ENCODE measurements at places on chromosomes 6 and 20.

- DNase-seq: no peak
These were observed 157.4 kb downstream of the JARID2 start for GRCh38 chr6:15403094-15403755.

DNA sequence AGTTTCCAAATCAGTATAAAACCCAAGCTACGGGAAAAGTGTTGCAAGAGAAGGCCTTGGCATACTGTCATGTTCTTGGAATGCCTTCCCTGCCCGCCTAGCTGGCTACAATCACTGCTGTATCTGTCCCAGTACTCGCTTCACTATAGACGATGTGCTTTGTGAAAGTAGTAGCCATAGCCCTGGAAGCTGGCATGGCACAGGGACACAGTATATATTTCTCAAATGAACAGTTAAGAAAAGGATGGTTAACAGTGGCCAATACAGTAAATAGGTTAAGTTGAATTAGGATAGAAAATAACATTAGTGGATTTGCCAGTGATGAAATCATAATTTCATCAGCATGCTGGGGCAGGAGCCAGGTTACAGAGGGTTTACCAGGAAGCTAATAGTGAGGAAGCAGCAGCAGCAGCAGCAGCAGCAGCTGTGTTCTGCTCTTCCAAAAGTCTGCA lies 499.3 kb downstream of the CDKAL1 start:
- no peak for DNase-seq

GRCh38 chr20:59120919-59121318 lies 42.7 kb upstream of the ZNF831 start:
- DNase-seq: no peak

- no peak for DNase-seq
These were observed 241.6 kb upstream of the SUPT3H start for GRCh38 chr6:45619211-45619760.

GRCh38 chr6:148611213-148611612 lies 135.6 kb upstream of the UST start:
- DNase-seq: no peak

GRCh38 chr6:73878403-73878802 lies 182.4 kb downstream of the CD109 start:
- no peak for DNase-seq

GRCh38 chr6:75437421-75437891 lies 56.1 kb downstream of the FILIP1 start:
- no peak for DNase-seq

DNA sequence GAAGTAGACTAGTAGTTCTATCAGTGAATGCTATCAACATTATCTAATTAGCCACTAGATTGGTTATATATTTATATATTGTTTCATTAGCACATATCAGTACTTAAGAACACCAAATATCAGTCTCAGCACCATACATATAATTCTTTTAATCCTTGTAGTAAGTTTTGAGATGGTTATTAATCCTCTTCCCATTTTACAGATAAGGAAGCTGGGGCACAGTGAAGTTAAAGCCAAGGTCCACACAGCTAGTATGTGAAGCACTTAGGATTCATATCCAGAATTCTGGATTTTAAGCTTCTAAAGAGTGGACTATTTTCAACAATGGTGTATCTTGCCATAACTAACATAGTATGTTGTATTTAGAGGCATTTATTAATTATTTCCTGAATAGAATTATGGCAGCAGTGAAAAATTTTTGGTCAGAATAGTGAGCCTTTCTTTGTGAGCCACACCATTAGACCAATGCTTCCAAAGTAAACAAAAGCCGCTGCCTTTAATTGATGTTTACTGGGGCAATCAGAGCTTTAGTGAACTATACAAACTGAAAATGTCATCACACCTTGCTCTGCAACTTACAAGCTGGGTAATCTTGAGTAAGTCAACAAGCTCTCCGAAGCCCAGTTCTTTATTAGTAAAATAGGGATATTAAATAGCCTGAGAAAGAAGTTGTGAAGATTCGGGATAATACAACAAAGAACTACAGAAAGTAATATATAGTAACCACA lies 41.9 kb upstream of the HBS1L start:
- DNase-seq: no peak

- no peak for DNase-seq
These were observed 88.4 kb downstream of the OLIG3 start for GRCh38 chr6:137405806-137406205.

DNA sequence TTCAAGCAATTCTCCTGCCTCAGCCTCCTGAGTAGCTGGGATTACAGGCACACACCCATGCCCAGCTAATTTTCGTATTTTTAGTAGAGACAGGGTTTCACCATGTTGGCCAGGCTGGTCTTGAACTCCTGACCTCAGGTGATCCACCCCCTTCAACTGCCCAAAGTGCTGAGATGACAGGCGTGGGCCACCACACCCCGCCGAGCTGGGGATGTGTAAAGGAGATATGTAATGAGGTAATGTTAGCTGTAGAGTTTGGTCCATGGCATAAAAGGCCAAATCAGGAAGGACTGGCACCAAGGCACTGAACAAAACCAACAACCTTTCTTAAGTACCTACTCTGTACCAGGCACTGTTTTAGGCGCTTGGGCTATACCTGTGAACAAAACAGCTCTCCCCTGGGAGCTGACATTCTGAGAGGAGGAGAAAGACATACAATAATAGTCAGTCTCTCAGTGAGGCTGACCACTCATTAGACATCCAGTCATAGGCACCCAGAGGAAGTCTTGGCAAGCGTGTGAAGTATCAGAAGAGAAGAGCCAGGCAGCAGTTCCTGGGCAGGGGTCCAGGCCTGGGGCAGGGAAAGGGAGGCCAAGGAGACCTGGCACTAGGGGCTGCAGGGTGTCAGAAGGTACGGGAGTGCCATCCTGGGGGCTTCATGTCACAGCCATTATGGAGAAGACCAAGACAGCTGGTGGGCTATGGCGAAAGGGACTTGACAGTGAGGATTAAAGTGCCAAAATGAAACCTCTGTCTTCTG lies 164.8 kb upstream of the DTNBP1 start:
- DNase-seq: no peak

- no peak for DNase-seq
These were observed 193.4 kb upstream of the PREP start for GRCh38 chr6:105596284-105596755.

GRCh38 chr20:34574426-34574825 lies 15.9 kb downstream of the MAP1LC3A start:
- DNase-seq: no peak

DNA sequence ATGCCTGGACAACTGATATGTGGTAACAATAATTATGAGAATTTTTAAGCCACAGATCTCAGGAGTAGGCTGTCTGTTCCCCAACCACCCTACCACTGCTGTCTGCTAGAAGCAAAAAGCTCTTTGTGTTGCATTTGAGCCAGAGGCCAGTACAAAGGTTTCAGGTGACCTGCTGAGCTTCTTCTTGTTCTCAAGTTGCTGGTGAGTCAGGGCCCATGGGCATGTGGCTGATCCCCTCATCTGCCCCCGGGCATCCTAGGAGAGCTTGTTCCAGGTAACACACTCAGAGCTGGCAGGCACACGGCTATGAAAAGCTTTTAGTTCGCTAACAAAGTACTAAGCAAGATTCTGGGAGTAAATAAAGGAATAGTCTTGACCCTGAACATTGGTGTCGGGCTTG lies 285.3 kb downstream of the CDC5L start:
- no peak for DNase-seq

- no peak for DNase-seq
These were observed 67.8 kb upstream of the CITED2 start for GRCh38 chr6:139442188-139442671.

DNA sequence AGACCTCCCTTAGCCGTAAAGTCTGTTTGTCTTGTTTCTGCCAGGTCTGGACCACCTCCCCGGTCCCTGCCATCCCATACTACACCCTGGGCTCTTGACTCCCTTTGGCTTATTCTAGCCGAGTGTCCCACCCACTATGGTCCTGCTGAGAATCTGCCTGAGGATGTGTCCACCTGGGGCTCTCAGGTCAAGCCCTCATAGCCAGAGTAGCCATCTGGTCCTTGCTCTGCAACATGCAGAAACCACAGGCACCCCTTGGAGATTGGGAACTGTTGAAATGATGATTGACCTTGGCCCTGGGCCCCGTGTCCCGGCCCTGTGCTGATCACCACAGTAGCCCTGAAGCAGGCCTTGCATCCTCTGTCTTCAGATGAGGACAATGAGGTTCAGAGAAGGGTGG lies 44.0 kb downstream of the VSTM2L start:
- no peak for DNase-seq

- no peak for DNase-seq
These were observed 204.6 kb downstream of the NKAIN2 start for GRCh38 chr6:124008000-124008987.

DNA sequence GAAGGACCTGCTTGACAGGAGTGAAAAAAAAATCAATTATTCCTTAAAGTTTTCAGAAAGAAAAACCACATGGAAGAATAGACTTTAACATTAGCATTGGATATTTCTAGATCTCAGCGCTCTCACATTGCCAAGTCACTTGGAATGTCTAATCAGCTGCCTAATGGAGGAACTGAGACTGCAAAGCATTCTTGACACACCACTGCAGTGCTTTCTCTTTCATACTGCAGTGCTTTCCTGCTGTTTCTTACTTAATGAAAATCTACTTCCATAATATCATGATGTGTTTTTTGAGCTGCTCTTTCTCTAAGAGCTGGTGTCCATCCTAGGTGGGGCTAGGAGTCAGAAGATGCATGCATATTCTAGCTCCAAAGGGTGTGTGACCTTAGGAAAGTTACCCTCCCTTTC lies 20.4 kb upstream of the MCM3 start:
- no peak for DNase-seq

- DNase-seq: no peak
These were observed 20.0 kb downstream of the BRPF3 start for GRCh38 chr6:36216559-36216958.

GRCh38 chr20:22472447-22473100 lies 111.8 kb downstream of the FOXA2 start:
- no peak for DNase-seq

DNA sequence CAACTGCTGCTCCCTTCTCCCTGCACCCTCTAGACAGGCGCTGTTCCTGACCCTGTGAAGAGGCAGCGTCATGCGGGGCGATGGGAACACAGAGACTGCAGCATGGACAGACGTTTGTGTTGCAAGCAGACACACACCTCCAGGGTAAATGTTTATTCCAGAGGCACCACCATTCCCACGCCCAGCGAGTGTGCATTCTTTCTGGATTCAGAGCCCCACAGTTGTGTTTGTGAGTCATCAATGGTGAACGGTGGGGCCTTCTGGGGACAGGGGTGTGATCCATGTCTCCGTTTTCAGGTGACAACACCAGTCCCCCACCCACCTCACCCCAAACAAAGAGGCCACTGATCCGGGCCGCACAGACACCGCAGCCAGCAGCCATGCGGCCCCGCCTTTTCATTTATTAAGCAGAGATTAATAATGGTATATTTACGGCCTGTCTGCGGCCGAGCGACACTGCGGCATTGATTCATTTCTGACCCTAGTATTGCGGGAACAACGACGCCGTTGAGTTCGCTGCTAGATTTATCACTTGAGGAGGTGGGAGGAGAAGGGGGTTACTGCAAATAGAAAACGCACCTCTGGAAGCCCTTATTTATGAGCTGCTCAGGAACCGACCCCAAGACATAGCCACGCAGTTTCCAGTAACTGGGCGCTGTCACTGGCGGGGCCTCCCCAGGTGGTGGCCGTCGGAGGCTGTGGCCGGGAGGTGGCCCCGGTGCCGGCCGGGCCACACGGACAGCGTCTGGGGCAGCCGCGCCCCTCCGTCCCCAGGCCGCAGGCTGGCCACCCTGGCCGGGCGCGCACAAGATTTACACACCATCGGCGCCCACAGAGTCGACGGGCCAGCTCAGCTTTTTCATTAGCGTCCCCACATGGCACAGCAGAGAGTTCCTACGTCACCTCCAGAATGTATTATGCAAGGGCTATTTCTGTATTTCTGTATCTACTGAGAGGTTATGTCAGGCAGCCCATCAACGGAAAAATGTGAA lies 367.6 kb downstream of the THBS2 start:
- DNase-seq: no peak

GRCh38 chr20:53032478-53032932 lies 60.3 kb downstream of the TSHZ2 start:
- no peak for DNase-seq

- no peak for DNase-seq
These were observed 15.2 kb downstream of the DSE start for GRCh38 chr6:116385921-116386320.

GRCh38 chr6:3618642-3619041 lies 132.9 kb downstream of the PXDC1 start:
- DNase-seq: no peak

- DNase-seq: no peak
These were observed 52.7 kb upstream of the MYB start for GRCh38 chr6:135128268-135128914.

- no peak for DNase-seq
These were observed 601.9 kb downstream of the HTR1B start for GRCh38 chr6:76861403-76861802.

GRCh38 chr6:48919555-48919954 lies 543.5 kb downstream of the MMUT start:
- no peak for DNase-seq
